ENCODE measurements at places on chromosomes 3 and 15.

- DNase-seq = no peak
Observed at GRCh38 chr3:110815008-110815583, 256.5 kb upstream of the NECTIN3 start.

DNA sequence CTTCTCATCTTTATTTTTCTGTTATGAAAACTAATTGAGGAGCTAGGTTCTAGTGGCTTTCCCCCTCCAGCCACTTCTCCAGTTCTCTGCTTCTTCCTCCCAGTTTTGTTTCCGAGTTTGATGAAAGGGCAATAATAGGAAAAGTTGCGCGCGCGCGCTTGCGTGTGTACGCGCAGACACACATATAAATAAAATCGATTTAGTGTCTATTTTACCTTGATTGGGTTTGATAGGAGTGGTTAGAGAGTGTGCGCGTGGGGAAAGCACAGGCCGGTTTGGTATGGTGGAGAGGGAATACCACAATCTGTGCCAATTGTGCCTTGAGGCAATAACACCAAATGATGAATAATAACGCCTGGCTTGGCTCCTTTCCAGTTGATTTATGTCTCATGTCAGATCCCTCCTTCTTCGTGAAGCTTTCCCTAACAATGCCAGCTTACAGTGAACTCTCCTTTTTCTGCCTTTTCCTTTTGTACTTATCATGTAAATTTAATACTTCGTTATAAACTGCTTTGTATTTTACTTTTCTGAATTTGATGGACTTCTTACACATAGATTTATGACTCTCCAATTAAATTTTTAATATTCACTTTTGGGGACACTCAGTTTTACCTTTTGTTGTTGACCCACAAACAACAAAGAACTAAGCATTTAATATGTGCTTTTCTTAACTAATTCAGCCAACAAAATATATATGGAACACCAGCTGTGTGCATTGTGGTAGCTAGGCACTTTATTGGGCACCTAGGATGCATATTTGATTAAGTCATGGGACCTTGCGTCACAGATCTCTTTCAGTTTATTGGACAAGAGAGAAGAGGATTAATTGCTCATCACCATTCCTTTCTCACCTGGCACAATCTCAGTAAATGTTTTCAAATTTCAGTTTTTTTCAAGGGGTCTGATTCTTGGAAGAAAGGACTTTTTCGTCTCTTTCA lies 1.7 kb downstream of the TIPARP start:
- no peak for DNase-seq

- DNase-seq = no peak
Observed at GRCh38 chr3:163273694-163274093, 1777.1 kb downstream of the OTOL1 start.

GRCh38 chr3:16802389-16802788 lies 82.4 kb upstream of the PLCL2 start:
- no peak for DNase-seq

GRCh38 chr3:130627882-130628281 lies 110.9 kb downstream of the COL6A6 start:
- DNase-seq = no peak

DNA sequence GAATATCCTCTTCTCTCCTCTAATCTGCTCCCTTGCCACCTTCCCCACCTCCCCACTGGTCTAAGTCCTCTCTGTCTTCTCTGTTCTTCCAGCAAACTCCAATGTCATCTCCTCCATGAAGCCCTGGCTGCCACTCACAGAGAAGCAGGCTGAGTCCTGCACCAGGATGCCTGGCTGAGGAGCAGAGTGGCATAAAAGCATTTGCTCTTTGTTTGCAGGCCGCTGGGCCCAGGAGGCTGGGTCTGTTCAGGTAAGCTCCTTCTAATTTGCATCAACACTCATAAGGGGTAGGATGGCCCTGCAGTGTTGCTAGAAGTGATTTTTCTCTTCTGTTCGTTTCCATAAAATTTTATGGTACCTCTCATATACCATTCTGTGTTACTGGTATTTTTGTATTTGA lies 43.2 kb upstream of the KLHL25 start:
- DNase-seq = no peak

GRCh38 chr15:95937128-95937528 lies 393.4 kb upstream of the NR2F2 start:
- no peak for DNase-seq

- no peak for DNase-seq
Observed at GRCh38 chr15:41581110-41581509, 22.1 kb downstream of the TYRO3 start.

GRCh38 chr3:150603980-150604319 lies 829 bp downstream of the SELENOT start:
- no peak for DNase-seq

GRCh38 chr3:149336925-149337324 lies 3.5 kb upstream of the TM4SF18 start:
- DNase-seq = no peak

- no peak for DNase-seq
Observed at GRCh38 chr15:73655724-73656123, 22.5 kb upstream of the NPTN start.
